ENCODE measurements at places on chromosomes 11 and 22. TPM values are rescaled to one million over a fixed set of nuclear protein-coding genes. Genes with fewer than 3 reads are reported as not detected.
A peak's percentile ranks its signal among the peaks of the same experiment; 100 is the strongest.

Gene APOL1
- 32.3 TPM for total RNA-seq

Gene H19
- 1,932 TPM for total RNA-seq

Gene SNX15
- 16.2 TPM for total RNA-seq

Gene LSP1
- total RNA-seq: 72.1 TPM

Gene CTTN
- total RNA-seq: 235 TPM

Gene SART1
- total RNA-seq: 31.4 TPM

Gene MS4A3
- 6.6 TPM for total RNA-seq

Gene AQP11
- total RNA-seq: 0.74 TPM

DNA sequence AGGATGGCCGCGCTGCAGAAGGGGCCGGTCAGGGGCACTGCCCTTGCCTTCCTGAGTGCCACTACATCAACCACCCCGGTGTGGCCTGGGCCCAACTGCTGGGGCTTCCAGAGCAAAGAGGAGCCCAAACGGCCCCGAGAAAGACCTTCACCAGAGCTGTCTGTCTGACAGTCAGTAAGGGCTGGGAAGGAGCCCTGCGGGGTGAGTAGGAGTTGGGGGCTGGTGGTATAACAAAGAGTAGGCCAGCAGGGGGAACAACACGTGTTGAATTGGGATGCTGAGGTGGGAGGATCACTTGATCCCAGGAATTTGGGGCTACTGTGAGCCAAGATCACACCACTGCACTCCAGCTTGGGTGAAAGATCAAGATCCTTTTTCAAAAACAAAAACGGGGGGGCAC is 3.9 kb downstream of the GSTT4 start:
- no peak for DNase-seq
- H3K27ac ChIP-seq: no peak overlapping the region

DNA sequence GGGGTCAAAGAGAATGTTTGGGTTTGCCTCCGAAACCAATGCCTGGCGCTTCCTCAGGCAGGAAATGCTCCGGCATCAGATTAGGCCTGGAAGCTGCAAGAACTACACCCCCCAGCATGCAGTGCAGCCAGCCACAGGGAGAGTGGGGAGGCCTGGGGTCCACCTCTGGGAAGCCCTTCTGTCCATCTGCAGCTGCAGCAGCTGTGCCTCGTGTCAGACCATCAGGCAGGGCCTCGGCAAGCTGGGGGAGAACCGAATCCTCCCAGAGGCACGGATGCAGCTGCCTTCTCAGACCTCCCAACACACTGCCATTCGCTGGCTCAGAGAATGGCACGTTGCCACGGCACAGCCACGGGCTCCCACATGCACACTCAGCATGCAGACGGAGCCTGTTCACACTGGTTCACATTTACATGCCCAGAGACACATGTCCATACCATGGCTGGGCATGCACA is 57.4 kb downstream of the NECTIN1 start:
- no peak overlapping the region for H3K4me3 ChIP-seq
- no peak overlapping the region for H3K27ac ChIP-seq
- peaks cover 7% of the 10 kb centered on the region for H3K4me1 ChIP-seq

DNA sequence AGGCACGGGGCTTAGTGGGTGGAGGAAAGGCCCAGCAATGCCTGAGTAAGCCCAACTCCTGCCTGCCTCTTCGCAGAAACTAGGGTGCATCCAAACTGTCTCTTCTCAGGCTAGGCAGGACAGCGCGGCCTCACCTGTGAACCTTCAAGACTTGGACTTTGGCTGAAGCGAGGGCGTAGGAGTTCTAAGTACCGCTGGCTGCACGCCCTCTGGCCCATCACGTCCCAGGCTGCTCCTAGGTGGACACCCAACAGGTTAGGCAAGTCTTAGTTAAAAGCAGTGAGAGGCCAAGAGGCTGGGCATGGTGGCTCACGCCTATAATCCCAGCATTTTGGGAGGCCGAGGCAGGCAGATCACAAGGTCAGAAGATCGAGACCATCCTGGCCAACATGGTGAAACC is 1.8 kb upstream of the DDB2 start:
- DNase-seq: no peak
- H3K36me3 ChIP-seq: no peaks in the 10 kb centered on the region
- no peaks in the 10 kb centered on the region for H3K27me3 ChIP-seq
- H3K4me3 ChIP-seq: no peak overlapping the region
- H3K27ac ChIP-seq: no peak overlapping the region

DNA sequence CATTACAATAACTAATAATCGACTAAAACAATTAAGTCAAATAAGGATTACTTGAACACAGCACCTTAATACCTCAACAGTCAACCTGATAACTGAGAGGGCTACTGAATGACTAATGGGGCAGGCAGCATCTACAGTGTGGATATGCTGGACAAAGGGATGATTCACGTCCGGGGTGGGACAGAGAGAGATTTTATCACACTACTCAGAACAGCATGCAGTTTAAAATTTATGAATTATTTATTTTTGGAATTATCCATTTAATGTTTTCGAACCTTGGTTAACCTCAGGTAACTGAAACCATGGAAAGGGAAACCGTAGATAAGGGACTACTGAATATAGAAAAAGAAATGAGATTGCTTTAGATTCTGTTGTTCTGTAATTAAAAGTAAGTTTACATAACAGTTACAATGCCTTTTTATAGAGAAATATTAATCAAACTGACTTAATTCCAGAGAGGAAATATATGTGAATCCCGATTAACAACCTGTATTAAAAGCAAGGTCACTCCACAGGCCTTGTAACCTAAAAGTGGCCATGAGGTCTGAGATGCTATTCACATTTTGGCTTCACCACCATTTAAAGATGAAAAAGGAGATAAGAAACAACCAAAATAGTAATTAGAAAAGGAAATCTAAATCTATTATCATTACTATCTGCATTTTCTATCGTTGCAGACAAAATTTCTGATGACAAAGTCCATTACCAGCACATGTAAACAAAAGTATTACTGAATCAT is 119.0 kb upstream of the TP53AIP1 start:
- peaks cover 2% of the 10 kb centered on the region for H3K36me3 ChIP-seq
- DNase-seq: no peak
- H3K4me3 ChIP-seq: no peak overlapping the region
- no peaks in the 10 kb centered on the region for H3K27me3 ChIP-seq
- no peak overlapping the region for H3K27ac ChIP-seq
- no peaks in the 10 kb centered on the region for H3K4me1 ChIP-seq

GRCh38 chr11:57276169-57276970 is 39.3 kb upstream of the APLNR start:
- H3K4me1 ChIP-seq: no peaks in the 10 kb centered on the region
- no peak overlapping the region for H3K4me3 ChIP-seq
- no peak for DNase-seq
- H3K36me3 ChIP-seq: no peaks in the 10 kb centered on the region
- peak overlapping the region; percentile 26 for H3K27ac ChIP-seq
- no peaks in the 10 kb centered on the region for H3K27me3 ChIP-seq

- H3K27me3 ChIP-seq: no peaks in the 10 kb centered on the region
- H3K36me3 ChIP-seq: no peaks in the 10 kb centered on the region
- no peaks in the 10 kb centered on the region for H3K4me1 ChIP-seq
- no peak overlapping the region for H3K4me3 ChIP-seq
- no peak for DNase-seq
- no peak overlapping the region for H3K27ac ChIP-seq
These were observed 1013.0 kb downstream of the OPCML start for GRCh38 chr11:132519241-132519815.

GRCh38 chr11:76567261-76567660 is 103.3 kb downstream of the LRRC32 start:
- H3K27me3 ChIP-seq: no peaks in the 10 kb centered on the region
- no peaks in the 10 kb centered on the region for H3K4me1 ChIP-seq
- H3K36me3 ChIP-seq: no peaks in the 10 kb centered on the region
- H3K4me3 ChIP-seq: no peak overlapping the region

GRCh38 chr11:58061813-58062212 is 31.1 kb downstream of the OR6Q1 start:
- peaks cover 5% of the 10 kb centered on the region for H3K4me1 ChIP-seq
- H3K27me3 ChIP-seq: no peaks in the 10 kb centered on the region
- no peaks in the 10 kb centered on the region for H3K36me3 ChIP-seq
- no peak overlapping the region for H3K4me3 ChIP-seq
- H3K27ac ChIP-seq: no peak overlapping the region
- no peak for DNase-seq

GRCh38 chr22:46464296-46464695 is 73.1 kb downstream of the CELSR1 start:
- no peak for DNase-seq
- no peak overlapping the region for H3K27ac ChIP-seq
- no peaks in the 10 kb centered on the region for H3K36me3 ChIP-seq
- no peaks in the 10 kb centered on the region for H3K27me3 ChIP-seq
- peaks cover 2% of the 10 kb centered on the region for H3K4me1 ChIP-seq
- H3K4me3 ChIP-seq: no peak overlapping the region

DNA sequence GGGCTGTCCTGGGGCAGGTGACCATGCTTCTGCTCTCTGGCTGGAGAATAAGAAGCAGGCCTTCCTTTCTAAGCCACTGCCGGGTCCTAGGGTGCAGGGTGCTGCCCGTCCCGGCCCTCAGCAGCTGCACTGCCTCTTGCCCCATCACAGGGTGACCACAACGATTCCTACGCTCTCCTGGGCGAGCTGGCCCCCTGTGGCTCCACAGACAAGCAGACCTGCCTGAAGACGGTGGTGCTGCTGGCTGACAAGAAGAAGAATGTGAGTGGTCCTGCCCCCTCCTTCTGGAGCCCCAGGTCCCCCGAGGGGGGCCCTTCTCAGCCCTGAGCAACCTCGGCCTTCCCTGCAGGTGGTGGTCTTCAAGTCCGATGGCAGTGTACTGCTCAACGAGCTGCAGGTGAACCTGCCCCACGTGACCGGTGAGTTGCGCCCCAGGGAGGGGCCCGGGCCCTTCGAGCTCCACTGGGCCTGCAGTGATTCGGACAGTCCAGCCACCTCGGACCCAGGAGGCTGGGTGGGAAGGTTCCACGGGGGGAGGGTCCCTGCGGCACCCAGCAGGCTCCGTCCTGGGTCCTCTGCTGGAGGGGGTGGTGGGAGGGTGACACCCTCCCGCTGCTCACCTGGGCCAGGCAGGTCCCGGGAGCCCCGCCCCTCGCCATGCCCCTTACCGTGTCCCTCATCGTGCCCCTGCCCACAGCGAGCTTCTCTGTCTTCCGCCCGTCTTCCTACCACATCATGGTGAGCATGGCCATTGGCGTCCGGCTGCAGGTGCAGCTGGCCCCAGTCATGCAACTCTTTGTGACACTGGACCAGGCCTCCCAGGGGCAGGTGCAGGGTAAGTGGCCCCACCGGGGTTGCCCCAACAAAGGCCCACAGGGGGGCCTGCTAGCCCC is 8.3 kb downstream of the MUC2 start:
- no peaks in the 10 kb centered on the region for H3K4me1 ChIP-seq
- H3K27ac ChIP-seq: no peak overlapping the region

DNA sequence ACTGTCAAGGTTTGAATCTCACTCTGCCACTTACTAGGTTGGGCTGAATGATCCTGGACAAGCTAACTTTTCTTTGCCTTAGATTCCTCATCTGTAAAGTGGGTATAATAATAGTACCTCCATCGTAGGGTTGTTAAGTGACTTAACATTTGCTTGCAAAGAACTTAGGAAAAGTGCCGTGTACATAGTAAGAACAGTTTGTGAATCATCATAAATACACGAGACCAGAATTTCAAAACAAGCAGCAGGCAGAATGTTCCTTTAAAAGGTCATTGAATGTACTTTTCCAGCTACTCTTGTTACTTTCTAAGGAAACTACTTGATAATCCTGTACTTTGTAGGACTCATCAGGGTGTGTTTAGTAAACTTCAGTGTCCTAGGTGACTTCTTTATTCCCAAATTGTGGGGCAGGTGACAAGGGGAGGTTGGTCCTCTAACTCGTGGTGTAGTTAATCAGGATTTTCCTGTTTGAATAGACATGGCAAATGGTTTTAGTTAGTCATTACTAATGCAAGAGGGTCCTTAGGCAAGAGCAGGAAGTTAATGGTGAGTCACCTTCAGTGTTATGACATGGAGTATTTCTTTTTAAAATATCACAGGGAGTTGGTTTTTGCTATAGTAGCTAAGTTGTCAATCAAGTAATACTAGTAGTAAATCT is 67.9 kb downstream of the YAP1 start:
- H3K4me1 ChIP-seq: peaks cover 2% of the 10 kb centered on the region
- H3K36me3 ChIP-seq: peaks cover 2% of the 10 kb centered on the region
- H3K4me3 ChIP-seq: no peak overlapping the region
- peak overlapping the region; percentile 24 for H3K27ac ChIP-seq

- no peak for DNase-seq
- H3K4me1 ChIP-seq: no peaks in the 10 kb centered on the region
- no peak overlapping the region for H3K4me3 ChIP-seq
- H3K36me3 ChIP-seq: no peaks in the 10 kb centered on the region
- no peak overlapping the region for H3K27ac ChIP-seq
These were observed 598.6 kb downstream of the OPCML start for GRCh38 chr11:132933703-132934102.

DNA sequence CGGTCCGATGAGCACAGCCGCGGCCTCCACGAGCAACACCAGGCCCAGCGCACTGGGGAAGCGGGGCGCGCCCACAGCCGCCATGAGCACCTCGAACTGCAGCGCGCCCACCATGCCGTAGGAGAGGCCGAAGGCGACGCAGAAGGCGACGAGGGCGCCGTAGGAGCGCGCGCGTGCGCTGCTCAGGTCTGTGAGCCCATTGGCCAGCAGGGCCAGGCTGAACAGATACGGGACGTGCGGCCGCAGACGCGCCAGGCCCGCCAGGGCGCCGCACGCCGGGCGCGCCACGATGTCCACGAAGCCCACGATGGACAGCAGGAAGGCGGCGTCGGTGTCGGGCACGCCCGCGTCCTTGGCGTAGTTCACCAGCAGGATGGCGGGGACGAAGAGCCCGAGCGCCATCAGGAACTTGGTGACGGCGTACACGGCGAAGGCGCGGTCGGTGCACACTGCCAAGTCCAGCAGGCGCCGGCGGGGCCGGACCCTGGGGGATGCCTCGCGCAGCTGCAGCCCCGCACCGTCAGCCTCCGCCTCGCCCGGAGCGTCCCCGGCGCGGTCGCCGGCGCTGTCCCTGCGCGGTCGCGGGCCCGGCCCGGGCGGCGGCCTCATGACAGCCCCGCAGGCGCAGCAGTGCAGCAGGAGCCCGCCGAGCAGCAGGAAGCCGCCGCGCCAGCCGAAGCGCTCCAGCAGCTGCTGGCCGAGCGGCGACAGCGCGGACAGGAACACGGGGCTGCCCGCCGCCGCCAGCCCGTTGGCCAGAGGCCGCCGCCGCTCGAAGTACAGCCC is 2.9 kb downstream of the SLC16A8 start:
- peak; percentile 64 for DNase-seq
- no peak overlapping the region for H3K27ac ChIP-seq
- H3K27me3 ChIP-seq: peaks cover 16% of the 10 kb centered on the region
- H3K36me3 ChIP-seq: no peaks in the 10 kb centered on the region

DNA sequence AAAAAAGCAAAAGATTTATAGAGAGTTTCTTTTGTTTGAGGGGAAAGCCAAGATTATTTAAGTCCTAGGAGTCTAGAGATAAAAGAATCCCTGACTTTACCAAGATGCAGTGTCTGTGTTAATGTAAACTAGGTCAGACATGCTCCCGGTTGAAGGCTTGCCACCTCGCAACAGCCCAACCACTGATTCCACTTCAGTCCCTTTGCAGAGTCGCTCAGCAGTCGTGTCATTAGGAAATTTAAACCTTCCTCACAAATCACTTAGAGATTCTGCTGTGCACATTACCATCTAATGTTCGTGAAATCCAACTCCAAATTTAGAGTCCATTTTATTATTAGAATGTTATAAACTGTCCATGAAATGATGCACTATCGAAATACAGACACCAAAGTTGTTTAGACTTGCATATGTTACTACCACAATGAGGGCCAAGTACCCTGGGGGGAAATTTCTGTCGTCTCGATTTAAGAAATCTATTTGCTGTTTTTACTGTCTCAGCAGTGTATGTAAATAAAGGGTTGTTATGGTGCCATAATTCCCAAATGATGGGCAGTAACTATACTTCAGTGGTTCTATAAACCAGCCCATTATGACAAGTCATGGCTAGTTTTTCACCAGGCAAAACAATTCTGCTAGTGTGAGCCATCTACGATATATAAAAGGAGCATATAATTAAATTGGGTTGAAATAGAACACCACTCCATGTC is 101.4 kb upstream of the MTNR1B start:
- no peak for DNase-seq
- no peaks in the 10 kb centered on the region for H3K36me3 ChIP-seq
- H3K27me3 ChIP-seq: no peaks in the 10 kb centered on the region
